Choroid plexus epithelial cell (primary cell): ENCODE measurements at places on chromosomes 3 and 15.

GRCh38 chr3:121998030-121998580 lies 23.9 kb downstream of the ILDR1 start:
- DNase-seq = peak; percentile 38

DNA sequence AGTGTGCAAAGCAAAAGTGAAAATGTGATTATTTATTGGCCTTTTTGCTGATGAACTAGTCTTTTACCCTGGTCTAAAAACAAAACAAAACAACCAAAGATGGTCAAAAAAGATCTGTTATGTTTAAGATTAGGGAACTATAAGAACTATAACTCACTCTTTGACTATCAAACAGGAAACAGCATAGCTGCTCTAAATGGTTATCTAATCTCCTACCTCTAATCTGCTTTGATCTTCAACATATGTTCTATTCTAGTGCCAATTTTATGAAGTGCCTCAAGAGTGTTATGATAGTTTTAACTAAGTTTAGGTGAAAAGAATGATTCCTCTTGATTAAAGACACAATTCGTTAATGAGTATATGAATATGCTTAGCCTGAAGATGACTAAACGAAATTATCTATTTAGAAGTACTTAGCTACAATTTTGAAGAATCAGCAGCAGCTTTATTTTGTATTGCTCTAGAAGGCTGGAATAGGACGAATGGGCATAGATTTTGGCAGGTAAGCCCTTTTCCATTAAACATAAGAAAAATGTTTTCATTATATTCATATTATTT lies 46.0 kb downstream of the SETD2 start:
- DNase-seq = no peak

DNA sequence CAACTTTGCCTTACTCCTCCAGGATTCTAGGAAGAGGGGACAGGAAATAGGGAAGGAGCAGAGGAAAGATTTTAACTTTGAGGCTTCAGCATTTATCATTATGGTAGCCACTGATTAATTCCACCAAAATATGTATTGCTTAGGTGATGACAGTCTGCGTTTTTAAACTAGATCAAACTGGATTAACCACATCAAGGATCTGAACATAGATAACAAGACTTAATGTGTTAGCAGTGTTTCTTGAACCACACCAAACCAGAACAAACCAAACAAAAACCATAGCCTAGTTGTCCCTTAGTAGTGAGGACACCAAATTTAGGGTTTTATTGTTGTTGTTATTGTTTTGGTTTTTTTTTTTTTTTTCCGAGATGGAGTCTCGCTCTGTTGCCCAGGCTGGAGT lies 113.5 kb upstream of the LMOD3 start:
- DNase-seq = no peak

GRCh38 chr15:38041576-38041975 lies 107.1 kb downstream of the TMCO5A start:
- DNase-seq = peak; percentile 73
